ENCODE measurements at places on chromosomes 11 and 22. TPM values are rescaled to one million over a fixed set of nuclear protein-coding genes. Genes with fewer than 3 reads are reported as not detected.
A peak's percentile ranks its signal among the peaks of the same experiment; 100 is the strongest.

GRCh38 chr11:1742869-1743584, 7.4 kb downstream of the IFITM10 start:
- no peak for DNase-seq

DNA sequence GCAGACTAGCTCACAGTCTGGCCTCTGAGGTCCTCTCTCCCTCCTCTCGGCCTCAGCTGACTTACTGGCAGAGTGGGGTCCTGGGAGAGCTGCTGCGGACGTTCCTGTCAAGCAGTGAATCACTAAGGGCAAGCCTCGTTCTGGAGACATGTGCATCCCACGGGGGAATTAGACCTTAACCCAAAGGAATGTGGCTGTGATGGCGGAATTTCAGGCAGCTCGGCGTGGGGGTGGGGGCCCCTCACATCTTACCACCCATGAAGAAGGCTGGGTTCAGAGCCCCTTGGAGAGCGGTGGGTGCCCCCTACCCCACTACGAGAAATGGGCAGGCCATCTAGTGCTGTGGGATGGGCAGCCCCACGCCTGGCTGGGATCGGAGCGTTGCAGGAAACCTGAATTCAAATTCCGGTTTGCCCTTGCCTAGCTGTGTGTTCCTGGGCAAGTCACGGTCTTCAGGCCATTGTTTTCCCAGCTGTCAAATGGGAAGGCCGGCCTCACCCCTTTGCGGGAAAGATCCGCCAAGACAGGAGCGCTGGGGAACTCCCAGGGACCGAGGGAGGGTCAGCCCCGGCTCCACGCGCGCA, 554 bp downstream of the LRRC32 start:
- no peak for DNase-seq

DNA sequence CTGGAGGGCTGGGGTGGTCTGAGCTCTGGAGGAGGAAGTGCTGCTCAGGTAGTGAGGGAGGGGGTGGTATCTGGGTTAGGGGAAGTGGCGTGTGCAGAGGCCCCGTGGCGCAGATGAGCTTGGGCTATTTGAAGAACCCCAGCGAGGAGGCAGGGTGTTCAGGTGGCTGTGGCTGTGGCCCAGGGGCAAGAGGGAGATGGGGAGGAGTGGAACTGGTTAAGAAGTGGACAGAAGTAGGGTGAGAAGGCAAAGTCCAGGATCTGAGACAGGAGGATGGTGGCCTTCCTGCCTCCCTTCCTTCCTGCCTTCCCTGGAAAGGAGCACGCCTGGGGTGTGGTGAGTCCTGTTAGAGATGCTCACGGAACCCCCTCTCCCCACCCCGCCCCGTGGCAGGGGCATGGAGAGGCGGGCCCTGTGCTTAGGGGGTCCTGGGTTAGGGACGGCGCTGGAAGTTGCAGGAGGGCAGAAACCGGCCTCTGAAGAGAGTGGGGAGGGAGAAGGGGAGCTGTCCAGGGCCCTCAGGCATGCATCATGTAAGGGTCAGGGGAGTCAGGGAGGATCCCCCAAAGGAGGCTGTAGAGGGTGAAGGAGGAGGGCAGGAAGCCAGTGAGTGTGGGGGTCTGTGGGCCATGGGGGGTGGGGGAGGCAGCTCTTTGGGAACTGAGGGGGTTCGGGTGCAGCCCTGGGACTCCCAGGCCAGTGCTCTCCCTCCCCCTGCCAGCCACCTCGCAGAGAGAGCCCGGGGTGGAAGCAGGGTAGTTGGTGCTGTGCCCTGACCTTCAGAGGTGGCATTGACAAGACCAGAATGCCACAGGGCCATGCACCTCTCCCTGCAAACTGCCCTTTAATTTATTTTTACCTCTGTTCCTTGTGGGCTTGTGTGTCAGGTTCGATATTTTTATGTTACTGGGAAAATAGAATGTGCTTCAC, 63.7 kb upstream of the PARVG start:
- DNase-seq = no peak

GRCh38 chr11:65850217-65851082, 7.5 kb downstream of the CFL1 start:
- no peak for DNase-seq

DNA sequence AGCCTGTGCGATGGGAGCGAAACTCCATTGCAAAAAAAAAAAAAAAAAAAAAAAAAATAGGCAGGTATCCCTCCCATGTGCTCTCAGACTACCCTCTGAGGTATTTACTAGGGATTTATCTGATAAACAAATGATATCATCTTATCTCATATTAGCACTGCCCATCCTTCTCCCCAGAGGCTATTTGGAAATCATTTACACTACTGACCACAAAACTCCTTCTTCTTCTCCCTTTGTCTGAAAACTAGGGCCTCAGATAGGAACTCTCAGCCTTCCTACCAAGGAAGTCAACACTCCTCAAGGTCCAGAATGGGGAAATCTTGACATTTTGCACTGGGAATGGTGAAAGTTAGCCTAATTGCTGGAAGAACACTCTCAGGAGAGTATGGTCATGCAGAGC, 46.4 kb downstream of the LARGE2 start:
- DNase-seq = no peak

DNA sequence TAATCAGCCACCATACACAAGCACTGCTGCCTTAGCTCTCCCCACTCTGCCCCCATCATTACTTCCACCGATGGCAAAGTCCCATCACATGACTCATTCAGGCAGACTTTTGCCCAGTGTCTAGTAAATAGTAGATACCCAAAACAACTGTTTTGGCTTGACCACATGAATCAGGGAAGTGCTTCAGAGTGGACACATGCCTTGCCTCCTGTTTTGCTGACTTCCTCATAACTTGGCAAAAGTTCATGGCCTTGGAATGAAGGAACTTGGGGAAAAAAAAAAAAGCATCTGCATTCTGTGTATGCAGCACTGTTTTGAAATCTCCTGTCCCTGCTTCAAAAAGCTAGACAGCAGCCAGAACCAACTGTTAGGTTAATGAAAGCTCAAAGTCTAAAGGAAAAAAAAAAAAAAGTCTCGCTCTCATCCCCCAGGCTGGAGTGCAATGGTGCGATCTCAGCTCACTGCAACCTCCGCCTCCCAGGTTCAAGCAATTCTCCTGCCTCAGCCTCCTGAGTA, 335.3 kb downstream of the FAM181B start:
- no peak for DNase-seq

DNA sequence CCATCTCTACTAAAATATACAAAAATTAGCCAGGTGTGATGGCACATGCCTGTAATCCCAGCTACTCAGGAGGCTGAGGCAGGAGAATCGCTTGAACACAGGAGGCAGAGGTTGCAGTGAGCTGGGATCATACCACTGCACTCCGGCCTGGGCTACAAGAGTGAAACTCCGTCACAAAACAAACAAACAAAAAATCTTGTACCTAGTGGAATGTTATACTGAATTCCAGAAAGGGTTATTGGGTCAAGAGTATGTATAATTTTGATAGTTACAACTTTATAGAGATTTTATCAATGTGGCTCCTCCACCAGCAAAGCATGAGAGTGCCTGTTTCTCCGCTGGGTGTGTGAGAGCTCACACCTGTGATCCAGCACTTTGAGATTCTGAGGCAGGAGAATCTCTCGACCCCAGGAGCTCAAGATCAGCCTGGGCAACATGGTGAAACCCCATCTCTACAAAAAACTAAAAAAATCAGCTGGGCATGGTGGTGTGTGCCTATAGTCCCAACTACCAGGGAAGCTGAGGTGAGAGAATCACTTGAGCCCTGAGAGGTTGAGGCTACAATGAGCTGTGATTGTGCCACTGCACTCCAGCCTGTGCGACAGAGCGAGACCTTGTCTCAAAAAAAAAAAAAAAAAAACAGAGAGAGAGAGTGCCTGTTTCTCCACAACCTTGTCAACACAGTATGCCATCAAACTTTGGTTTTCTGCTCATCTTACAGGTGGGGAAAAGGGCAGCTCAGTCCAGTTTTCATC, 12.7 kb upstream of the FOLR1 start:
- DNase-seq = no peak

GRCh38 chr11:115360186-115360824, 143.9 kb downstream of the CADM1 start:
- no peak for DNase-seq

DNA sequence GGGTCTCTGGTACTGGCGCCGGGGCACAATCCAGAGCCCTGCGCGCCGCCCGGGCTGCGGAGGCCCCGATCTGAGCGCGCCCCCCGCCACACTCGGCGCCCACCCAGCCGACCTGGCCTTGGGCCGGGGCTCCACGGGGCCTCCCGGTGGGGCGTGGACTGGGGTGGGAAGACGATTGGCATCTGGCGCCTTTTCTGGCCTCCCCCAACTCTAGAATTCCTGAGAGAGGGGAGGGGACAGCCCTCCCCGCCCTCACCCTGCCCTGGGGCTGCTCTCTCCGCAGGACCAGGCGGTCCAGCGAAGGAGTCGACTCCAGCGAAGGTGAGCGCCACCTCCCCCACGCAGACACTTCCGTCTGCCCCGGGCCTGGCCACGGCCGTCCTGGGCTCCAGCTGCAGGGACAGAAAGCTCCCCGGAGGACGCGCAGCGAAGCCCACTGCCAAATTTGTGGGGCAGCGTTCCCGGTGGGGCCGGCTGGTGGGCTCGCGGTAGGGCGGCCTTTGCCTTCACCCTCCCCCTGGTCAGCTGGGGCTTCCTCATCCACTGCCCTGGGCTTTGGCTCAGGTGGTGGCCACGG, 593 bp downstream of the SSH3 start:
- no peak for DNase-seq

- DNase-seq = no peak
Measured at GRCh38 chr11:288478-289397, at the start of gene PGGHG. Gene PGGHG (plus strand): TSS chr11:289126. CDS start chr11:289817, 691 bp downstream.

DNA sequence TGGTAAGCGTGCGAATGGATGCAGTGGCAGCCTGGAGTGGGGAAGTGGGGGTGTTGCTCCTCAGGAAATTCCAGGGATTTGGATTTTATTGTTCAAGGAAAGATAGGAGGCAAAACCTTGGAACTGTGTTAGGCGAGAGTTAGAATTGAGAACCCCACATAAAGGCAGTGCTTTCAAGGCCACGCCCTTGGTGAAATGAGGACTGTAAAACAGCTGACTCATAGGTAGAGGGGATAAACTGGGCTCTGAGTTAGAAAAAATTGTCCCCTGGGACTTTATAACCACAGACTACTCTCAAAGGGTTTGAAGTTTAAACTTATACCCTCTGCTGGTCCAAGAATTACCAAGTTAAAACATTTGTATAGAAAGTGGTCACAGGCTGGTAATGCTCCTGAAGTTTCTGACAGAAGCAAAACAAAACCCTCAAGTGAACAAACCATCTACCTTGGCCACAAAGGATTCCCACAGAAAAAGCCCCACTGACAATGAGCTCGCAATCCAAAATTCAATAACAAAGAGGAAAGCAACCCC, 250.3 kb upstream of the TBCEL start:
- DNase-seq = no peak

GRCh38 chr11:545171-545570, 7.8 kb downstream of the LRRC56 start:
- no peak for DNase-seq

- no peak for DNase-seq
Measured at GRCh38 chr11:43542750-43543712, 137.5 kb upstream of the HSD17B12 start.

DNA sequence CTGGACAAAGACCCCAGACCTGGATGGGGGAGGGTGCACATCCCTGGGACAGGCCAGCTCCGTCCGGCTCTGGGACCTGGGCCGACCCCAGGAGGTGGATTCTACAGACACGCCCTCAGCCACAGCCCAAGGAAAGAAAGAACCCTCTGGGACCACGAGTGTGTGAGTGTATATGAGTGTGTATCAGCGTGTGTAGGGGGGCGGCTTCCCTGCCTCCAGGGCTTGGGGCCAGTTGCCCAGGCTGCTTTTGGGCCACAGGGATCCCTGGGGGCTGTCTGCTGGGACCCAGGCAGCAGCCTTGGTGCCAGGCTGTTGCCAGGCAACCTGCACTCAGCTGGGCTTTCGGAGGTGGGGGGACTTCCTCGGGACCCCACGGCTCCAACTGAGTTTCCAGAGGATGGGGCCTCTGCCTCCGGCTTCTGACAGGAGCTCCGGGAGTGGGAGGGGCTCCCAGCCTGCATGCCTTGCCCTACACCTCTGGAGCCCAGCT, 8.9 kb downstream of the DUSP8 start:
- DNase-seq = no peak

- no peak for DNase-seq
Measured at GRCh38 chr11:11444804-11445131, 91.7 kb upstream of the CSNK2A3 start.

GRCh38 chr11:32172848-32173834, 82.3 kb downstream of the RCN1 start:
- DNase-seq = peak; percentile 51

- DNase-seq = no peak
Measured at GRCh38 chr11:3984896-3985295, 109.7 kb upstream of the RRM1 start.

STK33 gene
- polyA plus RNA-seq = 26.5 TPM

OR4C11 gene
- polyA plus RNA-seq = not detected

DDTL gene
- polyA plus RNA-seq = 6.7 TPM

LIF gene
- 1.8 TPM for polyA plus RNA-seq

VWCE gene
- 1.9 TPM for polyA plus RNA-seq
